ENCODE measurements at places on chromosomes 7 and 10.

- no peak for DNase-seq
Measured at GRCh38 chr10:23439961-23440889, 1.4 kb downstream of the OTUD1 start.

GRCh38 chr10:98567391-98568133 is 120.8 kb upstream of the HPS1 start:
- no peak for DNase-seq

- DNase-seq, result no peak
Measured at GRCh38 chr10:1776127-1776662, 38.9 kb upstream of the ADARB2 start.

DNA sequence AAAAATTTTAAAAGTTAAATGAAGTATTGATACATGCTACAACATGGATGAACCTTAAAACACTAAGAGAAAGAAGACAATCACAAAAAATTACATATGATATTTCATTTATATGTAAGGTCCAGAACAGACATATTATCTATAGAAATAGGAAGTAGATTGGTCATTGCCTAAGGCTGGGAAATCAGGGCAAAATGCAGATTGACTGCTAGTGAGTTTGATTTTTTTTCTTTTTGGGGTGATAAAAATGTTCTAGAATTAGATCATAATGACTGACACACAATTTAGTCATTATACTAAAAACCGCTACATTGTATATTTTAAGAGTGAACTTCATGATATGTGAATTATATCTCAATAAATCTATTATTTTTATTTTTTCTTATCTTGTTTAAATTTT is 88.3 kb downstream of the CPEB3 start:
- no peak for DNase-seq

GRCh38 chr10:128574581-128575210 is 448.5 kb upstream of the MKI67 start:
- no peak for DNase-seq

- no peak for DNase-seq
Measured at GRCh38 chr10:128307820-128308219, 181.6 kb upstream of the MKI67 start.

DNA sequence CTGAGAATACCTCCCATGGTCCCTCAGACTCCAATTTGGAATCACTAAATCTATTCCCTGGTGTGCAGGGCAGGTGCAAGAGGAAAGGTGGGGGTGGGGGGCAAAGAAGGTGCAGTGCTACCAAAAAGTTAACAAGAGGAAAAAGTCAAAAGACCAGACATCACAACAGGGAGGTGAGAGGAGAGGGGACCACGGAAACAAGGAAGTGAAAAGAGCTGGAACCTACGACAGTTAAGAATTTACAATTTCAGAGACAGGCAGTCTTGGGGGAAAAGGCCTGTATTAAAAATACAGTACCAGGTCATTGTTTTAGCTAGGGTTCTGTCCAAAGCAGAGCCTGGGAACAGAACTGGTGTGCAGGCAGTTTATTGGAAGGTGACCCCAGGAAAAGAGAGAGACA is 14.6 kb downstream of the ITGB1 start:
- DNase-seq, result no peak

DNA sequence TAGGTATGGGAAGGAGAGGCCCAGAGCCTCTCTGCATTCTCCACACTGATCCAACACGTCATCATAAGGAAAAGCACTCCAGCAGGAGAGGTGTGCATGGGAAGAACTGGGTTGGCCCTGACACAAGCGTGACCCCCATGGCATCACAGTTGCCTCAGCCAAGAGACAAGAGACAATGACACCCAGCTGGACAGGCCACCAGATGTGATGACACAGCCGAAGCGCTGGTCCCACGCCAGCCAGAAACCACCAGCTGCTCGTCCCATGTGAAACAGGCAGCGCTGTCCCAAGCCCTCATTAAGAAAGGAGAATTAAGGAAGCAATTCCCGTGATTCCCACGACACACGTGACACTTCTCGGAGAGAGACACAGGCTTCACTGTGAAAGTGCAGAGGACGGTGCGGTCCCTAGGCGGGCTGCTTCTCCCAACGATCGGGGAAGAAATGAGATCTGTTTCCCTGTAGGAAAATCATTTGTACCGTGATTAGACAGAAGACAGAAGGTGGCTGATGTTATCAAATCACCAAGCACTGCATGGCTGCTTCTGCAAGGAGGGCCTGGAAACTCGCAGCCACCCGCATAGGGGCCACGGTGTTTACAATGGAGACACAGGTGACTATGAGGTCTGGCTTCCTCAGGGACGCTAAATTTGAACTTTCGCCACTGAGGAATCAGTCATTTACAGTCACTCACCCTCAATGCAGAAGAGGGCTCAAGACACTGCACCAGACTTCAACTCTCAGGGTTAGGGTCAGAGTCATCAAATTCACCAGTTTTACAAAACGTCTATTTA is 74.5 kb downstream of the DIP2C start:
- DNase-seq, result no peak

DNA sequence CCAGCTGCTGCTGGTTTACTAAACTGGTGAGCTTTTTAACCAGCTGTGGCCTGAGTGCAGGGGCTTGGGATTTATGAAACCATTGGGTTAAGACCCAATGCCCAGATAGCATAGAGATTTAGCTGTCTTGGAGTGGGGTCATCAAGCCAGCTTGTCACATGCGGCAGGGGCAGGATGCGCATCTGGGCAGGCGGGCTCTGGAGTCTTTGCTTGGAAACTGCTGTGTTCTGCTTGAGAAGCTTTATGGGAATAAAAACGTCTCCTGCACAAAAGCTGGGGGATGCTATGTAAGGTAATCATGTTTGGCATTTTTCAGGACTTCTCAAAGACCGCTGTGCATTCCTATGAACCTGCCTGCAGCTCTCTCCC is 136.3 kb downstream of the MAPK8 start:
- DNase-seq, result no peak

DNA sequence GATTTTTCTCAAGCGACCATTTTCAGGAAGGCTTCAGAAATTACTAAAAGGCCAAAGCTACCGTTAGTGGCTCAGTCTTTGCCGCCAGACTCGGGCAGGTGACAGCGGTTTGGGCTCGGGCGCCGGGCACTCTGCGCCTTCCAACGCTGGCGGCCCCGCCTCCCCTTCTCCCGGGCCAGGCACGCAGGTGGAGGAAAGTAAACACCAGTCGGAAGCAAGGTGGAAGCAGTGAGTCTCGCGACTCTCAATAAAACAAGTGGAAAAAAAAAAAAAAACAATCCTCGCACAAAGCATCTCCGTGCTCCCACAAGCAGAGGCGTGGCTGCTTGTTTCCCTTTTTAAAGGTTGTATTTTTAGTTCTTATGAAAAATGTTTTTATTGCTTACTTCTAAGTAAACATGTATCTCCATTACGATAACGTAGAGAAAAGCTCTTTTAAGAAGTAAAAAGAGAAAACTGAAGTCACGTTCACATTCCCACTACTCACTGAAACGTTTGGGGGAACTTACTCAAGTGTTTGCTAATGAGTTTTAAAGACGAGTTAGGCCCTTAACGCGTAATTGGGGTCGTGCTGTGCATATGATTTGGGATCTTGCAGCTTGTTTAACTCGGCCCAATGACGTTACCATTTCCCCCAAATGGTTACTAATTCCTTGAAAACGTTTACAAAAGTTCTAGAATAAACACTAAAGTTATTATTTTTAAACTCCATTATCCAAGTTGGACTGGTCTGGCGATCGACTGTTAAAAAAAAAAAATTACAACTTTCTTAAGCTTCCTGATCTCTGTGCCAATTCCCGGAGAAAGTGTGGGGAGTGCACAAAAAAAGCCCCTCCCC is 864 bp downstream of the CDCA7L start:
- DNase-seq, result no peak

DNA sequence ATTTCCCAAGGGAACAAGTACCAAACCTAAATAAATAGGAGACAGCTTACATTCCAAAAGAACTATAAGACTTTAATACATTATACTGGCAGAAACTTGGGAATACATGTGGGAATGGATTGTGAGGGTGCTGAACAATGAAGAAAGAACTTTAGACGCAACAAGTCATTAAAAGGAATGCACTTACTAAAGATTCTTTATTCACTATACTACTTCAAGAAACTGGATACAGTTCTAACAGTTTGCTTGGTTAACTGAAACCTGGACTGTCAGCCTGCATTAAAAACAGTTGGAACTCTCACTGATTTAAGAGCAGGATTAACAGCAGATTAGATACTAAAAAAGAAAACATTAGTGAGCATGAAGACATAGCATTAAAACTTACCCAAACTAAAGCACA is 12.0 kb downstream of the CACUL1 start:
- no peak for DNase-seq

DNA sequence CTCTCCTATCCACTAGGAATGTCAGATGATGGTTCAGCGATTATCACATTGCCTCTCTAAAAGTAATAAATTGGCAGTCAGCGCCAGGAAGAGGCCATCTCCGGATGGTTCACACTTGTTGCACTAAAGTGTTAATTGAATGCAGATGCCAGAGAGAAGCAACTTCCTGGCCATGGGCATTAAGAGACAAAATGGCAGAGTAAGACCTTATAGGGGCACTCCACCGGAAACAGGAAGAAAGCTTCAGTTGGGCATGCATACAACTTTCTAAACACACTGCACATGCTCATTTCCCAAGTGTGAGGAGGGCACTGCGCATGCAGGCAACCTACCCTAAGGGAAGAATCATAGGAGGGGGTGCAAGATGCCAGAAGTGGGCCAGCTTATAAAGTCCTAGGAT is 71.7 kb upstream of the AUTS2 start:
- DNase-seq, result no peak

DNA sequence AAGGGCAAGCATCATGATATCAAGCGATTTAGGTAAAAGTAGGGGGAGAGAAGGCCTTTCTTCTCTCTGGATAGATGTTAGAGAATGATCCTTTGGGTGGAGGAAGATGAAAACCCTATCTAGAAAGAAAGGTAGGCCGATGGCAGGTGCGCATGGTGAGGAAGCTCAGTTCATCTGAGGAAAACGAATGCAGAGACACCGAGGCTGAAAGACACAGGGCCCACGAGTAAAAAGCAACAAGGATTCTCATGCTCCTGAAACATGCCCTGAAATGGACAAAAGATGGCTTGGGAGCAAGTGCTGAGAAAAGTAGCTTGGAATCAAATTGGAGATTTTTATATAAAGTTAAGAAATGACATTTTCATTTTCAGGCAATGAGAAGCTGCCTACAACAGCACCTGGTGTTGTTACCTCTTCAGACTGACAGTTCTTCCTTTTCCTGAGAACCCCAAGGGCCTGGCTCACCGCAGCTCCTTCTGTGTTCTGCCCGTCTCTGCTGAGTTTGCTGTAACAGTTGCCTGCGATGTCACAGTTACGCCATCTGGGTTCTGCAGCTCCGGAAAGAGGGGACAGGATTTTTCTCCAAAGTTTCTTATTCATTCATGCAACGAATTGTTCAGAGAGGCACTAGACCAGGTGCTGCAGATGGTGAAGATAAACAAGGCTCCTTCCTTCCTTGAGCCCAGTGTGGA is 402.0 kb upstream of the KLF6 start:
- DNase-seq, result no peak

GRCh38 chr10:131725581-131726069 is 175.2 kb upstream of the PPP2R2D start:
- DNase-seq, result no peak

DNA sequence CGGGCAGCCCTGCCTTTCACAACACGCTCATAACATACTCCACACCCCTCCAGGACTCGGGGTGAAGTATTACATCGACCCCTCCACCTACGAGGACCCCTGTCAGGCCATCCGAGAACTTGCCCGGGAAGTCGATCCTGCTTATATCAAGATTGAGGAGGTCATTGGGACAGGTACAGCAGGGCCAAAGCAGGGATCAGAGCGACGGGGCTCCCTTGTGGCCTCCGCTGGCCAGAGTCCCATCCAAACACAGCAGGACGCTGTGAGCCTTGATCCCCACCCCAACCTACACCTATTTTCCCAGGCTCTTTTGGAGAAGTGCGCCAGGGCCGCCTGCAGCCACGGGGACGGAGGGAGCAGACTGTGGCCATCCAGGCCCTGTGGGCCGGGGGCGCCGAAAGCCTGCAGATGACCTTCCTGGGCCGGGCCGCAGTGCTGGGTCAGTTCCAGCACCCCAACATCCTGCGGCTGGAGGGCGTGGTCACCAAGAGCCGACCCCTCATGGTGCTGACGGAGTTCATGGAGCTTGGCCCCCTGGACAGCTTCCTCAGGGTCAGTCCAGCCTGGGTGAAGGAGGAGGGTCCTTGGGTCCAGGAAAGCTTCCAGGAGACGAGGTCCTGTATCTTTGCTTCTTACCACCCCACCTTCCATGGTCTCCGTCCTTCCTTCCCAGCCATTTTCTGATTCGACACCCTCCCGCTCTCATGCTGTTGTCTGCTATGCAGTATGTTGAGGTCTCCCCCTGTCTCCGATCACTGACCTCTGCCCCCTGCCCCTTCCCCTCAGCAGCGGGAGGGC is 13.5 kb downstream of the EPHB6 start:
- DNase-seq, result no peak

DNA sequence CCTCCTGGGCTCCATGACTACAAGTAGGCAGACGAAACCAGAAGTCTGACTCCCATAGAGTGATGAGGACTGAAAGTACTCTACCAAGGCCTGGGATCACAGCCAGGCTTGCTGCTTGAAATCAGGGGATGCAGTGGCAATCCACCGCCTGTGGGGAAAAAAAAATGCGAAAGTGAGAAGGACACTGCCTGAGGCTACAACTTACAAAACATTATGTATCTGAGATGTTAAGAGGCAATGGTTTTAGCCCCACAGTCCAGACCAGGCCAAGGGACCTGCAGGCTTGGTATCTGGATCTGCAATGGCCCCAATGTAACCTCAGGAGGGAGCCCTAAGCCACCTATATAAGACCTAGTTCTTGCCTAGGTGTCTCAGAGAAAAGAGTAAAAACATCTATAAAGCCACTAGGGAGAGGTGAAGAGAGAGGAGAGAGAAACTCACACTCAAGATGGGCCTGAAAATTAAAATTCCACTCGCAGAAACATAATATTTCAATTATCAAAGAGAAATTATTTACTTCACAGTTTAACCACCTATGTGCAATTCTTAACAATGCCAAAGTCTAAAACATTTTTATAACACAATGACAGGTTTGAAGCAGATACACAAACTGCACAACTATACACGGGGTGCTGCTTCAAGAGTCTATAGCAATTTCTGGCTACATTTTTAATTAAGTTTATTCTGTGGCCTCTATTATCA is 13.9 kb downstream of the DNAJC1 start:
- DNase-seq, result peak; percentile 58

Data from AML-193 (cell line).